Activated CD4-positive, alpha-beta T cell treated with anti-CD3 and anti-CD28 coated beads, Interleukin-2, amount 50 U/mL, for 1 hour (primary cell): ENCODE measurements at places on chromosomes 1 and 21.

DNA sequence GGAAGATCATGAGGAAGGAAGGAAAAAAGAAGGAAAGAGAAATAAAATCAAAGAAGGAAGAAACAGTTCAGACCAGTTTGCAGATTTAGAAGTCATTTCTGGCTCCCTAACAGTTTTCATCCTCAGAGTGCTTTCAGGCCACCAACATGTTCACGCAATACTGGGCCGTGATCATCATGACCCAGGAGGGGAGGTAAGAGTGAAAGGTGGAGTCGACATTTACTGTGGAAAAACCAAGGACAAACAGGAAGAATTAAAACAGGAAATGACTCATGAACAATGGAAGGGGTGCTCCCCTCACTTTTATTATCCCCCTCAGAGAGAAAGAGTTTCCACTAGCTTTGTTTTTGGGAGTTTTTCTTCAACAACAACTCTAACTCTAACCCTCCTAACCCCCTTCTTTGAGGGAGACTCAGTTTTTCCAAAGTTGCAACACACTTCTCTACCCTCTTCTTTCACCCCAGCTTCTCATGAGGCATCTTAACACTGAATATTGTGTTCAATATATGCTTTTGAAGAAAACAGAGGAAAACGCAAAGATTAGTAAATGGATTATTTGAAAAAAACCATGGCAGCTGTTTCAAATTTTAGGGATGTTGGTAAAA lies 60.4 kb downstream of the VANGL2 start:
- DNase-seq, result peak; percentile 23

- no peak for DNase-seq
These were observed 108.2 kb downstream of the GALNT2 start for GRCh38 chr1:230175163-230175747.

GRCh38 chr1:239682046-239682445 lies 295.7 kb downstream of the CHRM3 start:
- no peak for DNase-seq

DNA sequence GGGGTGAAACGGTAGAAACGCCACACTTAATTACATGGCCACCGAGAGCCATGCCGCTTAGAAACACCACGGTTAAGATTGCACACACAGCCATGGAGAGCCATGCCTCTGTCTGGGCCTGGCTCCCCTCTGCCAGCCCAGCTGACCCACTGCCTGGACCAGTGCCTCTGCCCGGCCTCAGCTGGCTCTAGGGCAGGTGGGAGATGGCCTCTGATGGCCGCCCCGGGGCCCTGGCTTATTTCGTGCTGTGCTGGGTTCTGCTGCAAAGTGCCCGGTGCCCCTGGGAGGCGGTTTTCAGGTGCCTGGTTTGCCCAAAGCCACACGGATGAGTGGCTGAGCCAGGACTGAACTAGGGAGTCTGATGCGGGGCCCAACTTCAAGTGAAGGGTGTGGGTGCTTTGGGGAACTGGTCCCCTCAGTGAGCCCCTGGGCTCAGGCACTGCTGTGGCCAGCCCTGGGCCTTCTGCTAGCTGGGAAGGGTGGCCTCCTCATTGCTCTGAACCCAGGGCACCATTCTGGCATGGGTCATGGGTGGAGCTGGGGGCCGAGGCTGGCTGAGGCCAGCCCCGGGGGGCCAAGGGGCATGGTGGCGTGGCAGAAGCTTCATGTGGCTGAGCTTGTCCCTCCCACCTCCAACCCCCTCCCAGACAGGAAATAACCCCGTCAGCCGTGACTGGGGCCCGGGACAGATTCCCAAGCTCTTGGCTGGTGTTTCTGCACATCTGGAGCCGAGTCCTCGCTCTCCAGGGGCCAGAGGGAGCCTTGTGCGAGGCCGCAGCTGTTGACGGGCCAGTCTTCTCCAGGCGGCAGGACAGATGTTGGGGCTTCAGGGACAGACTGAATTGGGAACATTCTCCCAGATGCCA lies 1.9 kb upstream of the GPR153 start:
- no peak for DNase-seq

GRCh38 chr1:211581526-211581925 lies 2.6 kb upstream of the SLC30A1 start:
- no peak for DNase-seq

- DNase-seq, result no peak
These were observed 240.9 kb downstream of the CAMTA1 start for GRCh38 chr1:7026169-7026568.

DNA sequence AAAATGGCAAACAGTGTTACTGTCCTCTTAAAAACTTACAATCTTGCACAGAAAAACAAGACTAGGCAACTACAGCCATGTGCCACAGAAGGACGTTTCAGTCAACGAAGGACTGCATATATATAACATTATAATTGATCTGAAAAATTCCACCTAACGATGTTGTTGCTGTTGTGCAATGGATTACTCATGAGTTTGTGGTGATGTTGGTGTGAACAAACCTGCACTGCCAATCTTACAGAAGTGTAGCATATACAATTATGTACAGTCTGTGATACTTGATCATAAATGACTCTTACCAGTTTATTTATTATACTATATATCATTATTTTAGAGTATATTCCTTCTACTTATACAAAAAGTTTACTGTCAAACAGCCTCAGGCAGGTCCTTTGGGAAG lies 6.8 kb upstream of the VAMP4 start:
- DNase-seq, result no peak

DNA sequence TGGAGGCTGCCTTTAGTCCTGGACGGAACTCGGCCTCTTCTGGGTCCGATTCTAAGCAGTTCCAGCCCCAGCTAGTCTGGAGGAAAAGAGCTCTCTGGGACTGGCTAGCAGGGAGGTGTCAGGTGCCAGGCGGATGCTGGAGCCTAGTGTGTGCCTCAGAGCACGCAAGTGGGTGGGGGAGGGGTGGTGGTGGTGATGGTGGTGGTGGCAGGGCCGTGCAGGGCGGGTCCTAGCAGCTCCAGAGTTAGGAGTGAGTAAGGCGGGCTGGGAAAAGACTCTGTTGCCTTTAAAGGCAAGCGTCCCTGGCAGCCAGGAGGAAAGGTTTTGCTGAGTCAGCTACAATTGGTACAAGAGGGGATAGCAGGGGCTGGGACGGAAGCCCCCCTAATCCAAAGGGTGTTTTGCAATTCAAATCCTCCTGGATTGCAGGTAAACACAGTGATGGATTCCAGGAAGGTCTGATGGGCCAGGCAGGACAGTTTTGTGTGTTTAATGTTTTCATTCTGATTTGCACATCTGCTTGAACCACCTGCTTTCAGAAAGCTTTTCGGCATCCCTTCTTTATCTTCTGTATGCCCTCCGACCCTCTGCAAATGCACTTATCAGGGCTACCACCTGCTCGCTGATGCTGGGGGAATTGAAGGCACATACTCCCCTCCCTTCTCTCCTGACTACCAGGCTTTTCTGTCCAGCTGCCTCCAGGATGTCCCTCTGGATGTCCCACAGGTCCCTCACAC lies 4.1 kb upstream of the SLC2A1 start:
- DNase-seq, result no peak

DNA sequence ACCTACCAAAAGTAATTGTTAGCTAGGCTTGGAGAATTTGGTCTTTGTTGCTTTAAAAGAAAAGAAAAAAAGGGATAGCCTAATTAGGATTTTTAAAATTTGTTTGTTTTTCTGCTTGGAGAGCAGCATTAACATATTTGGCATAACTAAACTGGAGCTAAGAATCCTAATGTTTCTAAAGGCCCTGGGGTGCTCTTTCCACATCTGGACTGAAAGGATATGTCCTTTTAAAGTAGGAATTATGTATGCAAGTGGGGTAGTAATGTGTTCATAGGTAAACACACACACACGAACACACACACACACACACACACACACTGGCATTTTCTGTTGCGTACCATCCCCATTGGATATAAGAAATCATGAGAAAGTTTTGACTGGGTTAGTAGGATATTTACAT lies 113.9 kb downstream of the KCTD3 start:
- DNase-seq, result no peak

GRCh38 chr1:20380616-20381035 lies 90.0 kb downstream of the VWA5B1 start:
- no peak for DNase-seq

GRCh38 chr1:68651115-68651514 lies 154.2 kb upstream of the DEPDC1 start:
- no peak for DNase-seq

- DNase-seq, result no peak
These were observed 2.5 kb downstream of the MR1 start for GRCh38 chr1:181036107-181036836.

- DNase-seq, result no peak
These were observed 151.1 kb downstream of the NTNG1 start for GRCh38 chr1:107291987-107292386.

DNA sequence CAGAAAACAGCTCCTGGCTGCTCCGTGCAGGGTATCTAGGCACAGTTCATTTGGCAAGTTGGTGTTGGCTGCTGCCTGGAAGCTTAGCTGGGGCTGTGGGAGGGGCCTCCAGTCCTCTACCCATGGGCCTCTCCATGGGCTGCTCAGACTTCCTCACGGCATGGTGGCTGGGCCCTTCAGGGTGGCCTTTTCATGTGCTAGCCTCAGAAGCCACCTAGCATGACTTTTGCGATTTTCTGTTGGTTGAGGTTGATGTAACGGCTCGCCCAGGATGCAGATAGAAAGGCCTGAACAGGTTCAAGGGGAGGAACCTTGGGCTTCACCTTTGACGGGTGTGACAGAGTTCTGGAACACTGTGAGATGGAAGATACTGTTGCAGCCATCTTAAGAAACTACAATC lies 25.8 kb upstream of the LHX4 start:
- DNase-seq, result no peak

GRCh38 chr1:214902636-214903320 lies 179.8 kb upstream of the KCNK2 start:
- DNase-seq, result no peak

GRCh38 chr1:37794372-37795339 lies 1.0 kb downstream of the MANEAL start:
- no peak for DNase-seq

DNA sequence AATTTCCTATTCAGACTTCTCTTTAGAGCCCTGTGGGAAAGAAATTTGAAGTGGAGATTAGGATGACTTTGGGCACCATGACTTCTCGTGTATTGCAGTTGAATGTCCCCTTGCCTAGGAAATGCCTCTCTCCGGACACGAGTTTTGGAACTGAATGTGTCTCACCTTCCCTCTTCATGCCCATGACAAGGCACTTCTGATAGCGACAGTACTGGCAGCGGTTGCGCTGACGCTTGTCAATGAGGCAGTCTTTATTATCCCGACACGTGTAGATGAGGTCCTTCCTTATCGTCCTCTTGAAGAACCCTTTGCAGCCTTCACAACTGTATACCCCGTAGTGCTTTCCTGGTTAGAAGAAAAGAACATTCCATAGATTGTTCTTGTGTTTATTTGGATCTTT lies 28.1 kb downstream of the RXRG start:
- DNase-seq, result no peak

DNA sequence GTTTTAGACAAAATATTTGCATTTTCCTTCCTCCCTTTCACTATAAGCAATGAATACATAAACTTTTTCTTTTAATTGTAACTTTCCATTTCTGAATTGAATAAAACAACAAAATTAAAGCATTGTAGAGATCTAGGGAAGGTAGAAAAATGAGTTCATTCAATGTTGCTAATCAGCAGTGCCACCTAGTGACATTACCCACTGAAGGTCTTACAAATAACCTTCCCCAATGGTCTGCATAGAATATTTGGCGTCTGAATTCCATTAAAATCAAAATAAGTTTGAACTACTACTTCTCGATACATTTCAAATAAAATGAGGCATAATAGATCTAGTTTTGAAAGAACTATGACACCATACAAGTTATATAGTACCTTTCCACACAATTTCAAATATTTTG lies 19.6 kb downstream of the FH start:
- no peak for DNase-seq

DNA sequence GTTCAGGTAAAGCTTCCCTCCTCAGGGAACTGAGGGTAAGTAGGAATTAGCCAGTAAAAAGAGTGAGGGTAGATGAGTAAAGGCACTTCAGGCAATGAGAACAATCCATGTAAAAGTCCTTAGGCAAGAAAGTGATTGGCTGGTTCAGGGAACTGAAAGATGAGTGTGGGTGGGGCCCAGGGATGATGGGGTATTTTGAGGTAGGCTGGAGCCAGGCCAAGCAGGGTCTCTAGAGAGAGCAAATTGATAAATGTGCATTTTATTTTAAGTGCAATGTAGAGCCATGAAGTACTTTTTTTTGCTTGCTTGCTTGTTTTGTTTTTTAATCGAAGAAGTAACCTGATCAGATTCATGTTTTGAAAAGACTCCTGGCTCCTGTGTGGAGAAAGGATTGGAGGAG lies 26.5 kb downstream of the OSBPL9 start:
- no peak for DNase-seq

DNA sequence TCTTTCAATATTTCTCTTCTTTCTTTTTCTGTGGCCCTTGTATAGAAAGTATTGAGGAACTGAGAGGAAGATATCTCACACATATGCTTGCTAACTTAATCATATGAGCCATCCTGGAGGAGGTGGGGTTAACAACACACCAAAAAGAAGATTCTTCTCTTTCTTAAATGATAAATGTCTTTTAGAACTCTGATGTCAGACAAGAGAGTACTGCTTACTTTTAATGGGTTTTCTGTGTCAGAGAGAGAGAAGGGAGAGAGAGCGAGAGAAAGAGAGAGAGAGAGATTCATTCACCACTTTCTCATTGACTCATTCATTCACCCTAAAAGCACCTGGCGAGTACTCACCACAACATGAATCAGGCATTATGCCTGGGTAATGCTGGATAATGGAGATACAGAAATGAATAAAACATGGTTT lies 250.3 kb upstream of the SGIP1 start:
- DNase-seq, result no peak

GRCh38 chr1:207850621-207851407 lies 60.1 kb downstream of the CD34 start:
- DNase-seq, result no peak

DNA sequence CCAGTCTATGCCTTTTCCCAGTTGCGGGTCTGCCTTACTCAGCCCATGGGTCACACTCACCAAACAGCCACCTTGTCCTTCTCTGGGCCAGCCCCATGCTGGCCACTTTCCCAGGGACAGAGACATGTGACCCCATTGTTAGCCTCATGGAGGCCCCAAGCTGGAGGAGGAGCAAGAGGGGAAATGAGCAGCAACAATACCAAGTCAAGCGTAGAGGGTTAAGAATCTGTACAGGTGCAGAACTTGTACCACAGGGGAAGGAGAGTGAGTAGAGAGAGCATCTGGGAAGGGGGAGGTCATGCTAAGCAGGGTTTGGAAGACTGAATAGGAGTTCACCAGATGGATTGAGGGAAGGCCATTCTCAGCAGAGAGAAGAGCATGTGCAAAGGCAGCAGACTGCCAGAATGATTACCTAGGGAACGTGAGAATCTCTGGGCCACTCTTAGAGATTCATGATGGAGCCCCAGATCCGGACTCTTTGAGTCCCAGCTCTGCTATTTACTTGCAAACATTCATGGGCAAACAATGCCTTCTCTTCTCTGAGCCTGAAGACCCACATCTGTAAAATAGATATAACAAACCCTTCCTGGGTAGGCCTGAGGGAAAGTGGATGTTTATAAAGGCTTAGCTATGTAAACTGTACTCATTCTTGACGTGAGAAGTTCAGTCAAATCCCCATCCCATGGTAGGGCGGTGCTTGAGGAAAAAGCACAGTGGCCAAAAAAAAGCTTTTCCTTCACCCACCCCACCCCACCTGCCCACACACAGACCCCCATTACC lies 2.8 kb upstream of the SLC2A1 start:
- no peak for DNase-seq
